G401 (cell line): ENCODE measurements at places on chromosomes 5 and 9. TPM values are rescaled to one million over a fixed set of nuclear protein-coding genes. Genes with fewer than 3 reads are reported as not detected.

DNA sequence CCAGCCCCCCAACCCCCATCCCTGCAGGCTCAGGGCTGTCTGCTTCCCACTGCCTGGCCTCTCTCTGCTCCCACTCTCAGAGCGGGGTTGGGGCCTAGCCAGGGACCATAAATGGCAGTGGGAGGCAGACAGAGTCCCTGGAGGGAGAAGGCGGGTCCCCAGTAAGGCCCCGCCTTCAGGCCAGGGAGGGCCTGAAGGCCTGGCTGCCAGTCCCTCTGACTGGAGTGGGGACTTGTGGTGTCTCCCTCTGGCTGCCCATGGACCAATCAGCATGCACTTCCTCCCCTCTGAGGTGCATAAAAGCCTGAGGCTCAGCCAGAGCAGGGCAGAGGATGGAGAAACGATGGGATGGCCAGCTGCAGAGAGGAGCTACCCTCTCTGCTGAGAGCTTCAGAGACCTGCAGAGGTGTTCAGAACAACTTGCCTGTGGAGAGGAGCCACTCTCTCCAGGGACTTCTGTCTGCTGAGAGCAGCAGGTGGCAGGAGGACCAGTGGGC is 2.7 kb upstream of the BTNL9 start:
- peak; percentile 3 for DNase-seq

DNA sequence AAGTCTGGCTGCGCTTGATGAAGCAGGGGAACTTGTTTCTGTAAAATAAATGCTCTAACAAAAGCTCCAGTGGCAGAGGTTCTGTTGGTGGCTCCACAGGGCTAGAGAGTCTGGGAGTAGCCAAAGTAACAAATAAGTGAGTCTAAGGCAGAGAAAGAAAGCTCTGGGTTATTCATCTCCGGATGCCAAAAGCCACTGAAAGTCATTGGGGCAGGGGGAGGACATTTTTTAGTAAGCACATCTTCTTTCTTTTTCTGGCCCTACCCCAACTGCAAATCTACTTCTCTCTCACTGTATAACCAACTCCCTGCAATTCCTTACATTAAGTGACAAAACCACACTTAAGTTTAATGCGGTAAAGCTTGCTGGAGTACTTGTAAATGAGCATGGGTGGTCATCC is 141.6 kb downstream of the INSYN2B start:
- DNase-seq = no peak

- DNase-seq = no peak
Observed at GRCh38 chr5:8019719-8020218, 150.8 kb downstream of the MTRR start.

GRCh38 chr5:96335873-96336272 is 97.2 kb downstream of the PCSK1 start:
- DNase-seq = no peak

GRCh38 chr5:2283481-2284045 is 400.8 kb upstream of the IRX4 start:
- no peak for DNase-seq

GRCh38 chr5:100519075-100519474 is 16.1 kb upstream of the FAM174A start:
- no peak for DNase-seq

DNA sequence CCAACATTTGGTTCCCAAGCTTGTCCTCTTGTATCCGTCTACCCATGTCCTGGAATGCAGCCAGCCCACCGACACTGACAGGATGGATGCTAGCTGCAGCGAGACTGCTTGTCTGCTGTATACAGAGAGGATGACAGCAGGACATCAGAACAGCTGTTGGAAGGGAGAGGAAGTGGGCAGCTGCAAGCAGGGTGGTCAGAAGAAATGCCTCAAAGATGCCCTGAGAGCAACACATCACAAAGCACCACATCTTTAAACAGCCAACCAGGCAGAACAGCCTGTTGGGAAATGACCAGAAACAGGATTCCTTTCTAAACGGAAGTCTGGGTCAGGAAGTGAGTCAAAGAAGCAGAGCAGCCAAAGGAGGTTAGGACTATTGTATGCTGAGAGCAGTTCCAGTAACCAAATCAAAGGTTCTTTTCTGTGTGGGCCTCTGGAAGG is 219.1 kb downstream of the NDUFS4 start:
- DNase-seq = peak; percentile 6

GRCh38 chr9:89372979-89373378 is 54.7 kb downstream of the SECISBP2 start:
- no peak for DNase-seq

GRCh38 chr9:87535817-87536539 is 38.3 kb downstream of the DAPK1 start:
- no peak for DNase-seq

The GPRIN1 gene
- 15.3 and 19.9 TPM in 2 replicates for total RNA-seq

The ANKRD34B gene
- total RNA-seq = 0.17 TPM in 1 of 2 replicates, not detected in the other

The SPINK4 gene
- total RNA-seq = not detected in 2 replicates

The MCTP1 gene
- total RNA-seq = not detected in 2 replicates
